ENCODE measurements at places on chromosomes 7 and 10.

DNA sequence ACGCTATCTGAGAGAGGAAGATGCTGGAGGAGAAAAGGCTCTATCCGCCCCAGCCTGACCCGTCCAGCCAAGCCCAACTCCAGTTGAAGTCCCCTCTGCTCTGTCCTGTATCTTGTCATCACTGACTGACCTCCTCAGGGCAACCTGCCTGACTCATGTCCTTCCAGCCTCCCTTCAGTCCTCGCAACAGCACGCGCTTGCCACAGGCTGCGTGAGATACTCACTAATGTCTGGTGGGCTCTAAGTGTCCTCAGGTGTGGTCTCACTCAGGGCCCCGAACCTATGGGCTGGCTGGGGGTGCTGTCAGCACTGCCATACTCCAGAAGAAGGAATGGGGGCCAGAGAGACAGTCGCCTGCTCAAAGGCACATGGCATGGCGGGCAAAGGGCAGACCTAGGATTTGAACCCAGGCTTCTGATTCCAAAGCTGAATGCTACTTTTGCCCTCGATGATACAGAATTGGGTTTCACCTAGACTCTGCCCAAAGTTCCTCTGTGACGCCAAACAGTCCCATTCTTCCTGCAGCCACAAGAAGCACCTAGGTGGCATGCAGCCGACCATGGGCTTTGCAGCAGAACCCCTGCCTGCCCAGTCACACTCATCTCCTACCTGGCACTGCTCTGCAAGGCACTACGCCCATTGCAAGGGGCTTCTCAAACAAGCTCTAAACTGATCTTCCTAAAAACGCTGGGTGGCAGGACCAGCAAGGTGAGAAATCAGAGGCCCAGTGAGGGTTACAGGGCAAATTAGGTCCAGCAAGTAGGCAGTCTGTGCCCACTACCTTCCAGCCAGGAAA, 8.5 kb downstream of the FAM53B start:
- no peak for DNase-seq

- no peak for DNase-seq
Observed at GRCh38 chr7:28739128-28739527, 219.0 kb downstream of the TRIL start.

- peak; percentile 21 for DNase-seq
Observed at GRCh38 chr7:83796760-83797159, 147.8 kb upstream of the SEMA3E start.

GRCh38 chr10:131775433-131775832, 125.4 kb upstream of the PPP2R2D start:
- DNase-seq, result no peak

- peak; percentile 92 for DNase-seq
Observed at GRCh38 chr7:28479507-28479947, 67.2 kb downstream of the CREB5 start.

DNA sequence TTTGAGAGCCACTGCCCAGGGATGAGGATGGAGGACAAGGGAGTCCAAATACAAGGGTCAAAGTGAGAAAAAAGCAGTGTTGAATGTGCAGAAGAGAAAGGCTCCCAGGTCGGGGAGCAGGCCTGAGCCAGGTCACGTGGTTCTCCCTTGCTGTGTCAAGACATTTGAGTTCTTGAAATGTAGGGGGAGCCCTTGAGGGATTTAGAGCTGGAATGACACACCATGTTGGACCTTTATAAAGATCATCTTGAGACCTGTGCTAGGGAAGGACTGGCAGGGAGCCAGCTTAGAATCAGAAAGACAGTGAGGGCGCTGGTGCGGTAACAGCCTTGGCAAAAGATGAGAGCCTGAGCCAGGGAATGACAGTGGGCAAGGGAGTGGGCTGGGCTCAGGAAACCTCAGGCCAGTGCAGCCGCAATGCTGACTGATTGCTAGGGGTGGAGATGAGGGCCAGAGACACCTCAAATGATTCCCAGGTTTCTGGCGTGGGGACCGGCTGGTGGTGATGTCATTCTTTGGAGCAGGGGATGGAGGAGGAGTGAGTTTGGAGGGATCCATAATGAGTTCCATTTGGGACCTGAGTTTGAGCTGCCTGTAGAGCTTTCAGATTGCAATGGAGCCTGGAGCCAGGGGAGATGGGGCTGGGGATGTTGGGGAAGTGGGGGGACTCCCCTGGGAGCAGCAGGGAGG, 120.1 kb downstream of the PTPN20 start:
- no peak for DNase-seq

- DNase-seq, result peak; percentile 5
Observed at GRCh38 chr10:105950410-105950809, 1214.1 kb downstream of the SORCS1 start.

DNA sequence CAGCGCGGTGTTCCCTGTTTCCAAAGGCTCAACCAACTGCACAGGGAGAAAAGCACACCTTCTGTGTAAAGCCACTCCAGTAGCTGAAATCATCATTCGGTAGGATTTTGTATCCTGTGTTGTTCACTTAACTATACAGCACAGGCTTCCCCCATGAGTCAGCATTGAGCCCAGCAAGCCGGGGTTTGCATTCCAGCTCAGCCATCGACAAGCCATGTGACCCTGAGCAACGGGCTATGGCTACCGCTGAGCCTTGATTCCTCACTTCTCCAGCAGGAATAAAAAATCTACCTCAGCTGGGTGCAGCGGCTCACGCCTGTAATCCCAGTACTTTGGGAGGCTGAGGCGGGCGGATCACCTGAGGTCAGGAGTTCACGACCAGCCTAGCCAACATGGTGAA, 44.1 kb upstream of the ATP6V0A4 start:
- no peak for DNase-seq

DNA sequence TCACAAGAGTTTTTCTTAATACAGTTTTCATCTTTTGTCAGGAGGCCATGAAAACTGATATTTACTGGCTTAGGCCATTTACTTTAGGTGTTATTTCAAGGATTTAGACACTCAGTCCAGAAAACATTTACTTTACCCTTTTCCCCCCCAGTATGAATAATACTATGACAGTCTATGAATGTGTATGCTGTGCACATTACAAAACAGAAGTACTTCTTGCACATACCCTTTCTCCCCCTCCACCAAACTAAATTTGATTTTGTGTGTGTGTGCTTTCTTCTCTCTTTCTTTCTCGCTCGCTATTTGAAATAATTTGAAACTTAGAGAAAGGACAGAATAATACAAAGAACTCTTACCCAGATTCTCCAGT, 41.3 kb downstream of the RBM33 start:
- DNase-seq, result no peak

DNA sequence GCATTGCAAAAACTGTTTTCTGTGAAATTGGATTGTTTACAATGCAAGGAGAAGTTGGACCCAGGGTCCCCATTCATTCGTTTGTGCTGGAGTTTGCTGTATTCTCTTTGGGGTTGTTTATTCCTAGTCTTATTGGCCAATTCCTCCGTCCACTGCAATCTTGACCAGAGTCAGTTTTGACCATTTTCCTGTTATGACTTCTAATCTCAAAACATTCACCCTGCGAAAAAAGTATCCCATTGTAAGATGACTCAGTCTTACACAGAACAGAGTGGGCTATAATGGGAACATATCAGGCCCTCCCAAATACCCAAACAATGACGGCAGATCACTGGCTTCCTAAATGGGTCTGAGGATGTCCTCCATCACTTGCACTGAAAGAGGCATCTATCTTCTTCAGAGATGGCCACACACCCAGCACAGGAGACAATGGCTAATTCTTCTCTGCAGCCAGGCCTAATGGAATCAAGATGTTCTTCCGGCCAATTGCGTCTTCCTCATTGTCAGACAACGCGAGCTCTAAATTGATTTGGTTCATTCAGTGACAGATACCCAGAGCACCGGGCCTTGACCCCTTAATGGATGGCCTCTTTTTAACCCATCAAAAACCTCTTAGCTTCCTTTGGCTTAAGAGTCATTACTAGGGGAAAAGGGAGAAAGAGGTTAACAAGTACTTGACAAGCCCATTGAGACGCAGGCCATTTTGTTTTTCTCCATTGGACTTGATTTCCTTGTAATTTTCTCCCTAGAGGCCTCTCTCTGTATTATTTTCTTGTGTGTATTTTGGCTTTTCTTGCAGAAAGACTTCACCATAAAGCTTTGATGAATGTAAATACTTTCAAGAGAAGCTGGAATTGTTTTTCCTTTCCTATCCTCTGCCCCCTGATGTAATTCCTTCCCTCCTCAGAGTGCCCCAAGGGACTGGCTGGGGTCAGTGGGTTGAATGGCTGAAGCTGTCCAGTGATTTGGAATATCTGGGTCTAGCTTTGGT, 129.6 kb downstream of the PRPF18 start:
- DNase-seq, result no peak

GRCh38 chr10:51743146-51743545, 43.8 kb upstream of the CSTF2T start:
- peak; percentile 21 for DNase-seq

GRCh38 chr10:25842146-25842545, 91.9 kb upstream of the MYO3A start:
- no peak for DNase-seq

Data from GM12878 (cell line).